Renal cortical epithelial cell (primary cell): ENCODE measurements at places on chromosomes 12 and 14.
A peak's percentile ranks its signal among the peaks of the same experiment; 100 is the strongest.

DNA sequence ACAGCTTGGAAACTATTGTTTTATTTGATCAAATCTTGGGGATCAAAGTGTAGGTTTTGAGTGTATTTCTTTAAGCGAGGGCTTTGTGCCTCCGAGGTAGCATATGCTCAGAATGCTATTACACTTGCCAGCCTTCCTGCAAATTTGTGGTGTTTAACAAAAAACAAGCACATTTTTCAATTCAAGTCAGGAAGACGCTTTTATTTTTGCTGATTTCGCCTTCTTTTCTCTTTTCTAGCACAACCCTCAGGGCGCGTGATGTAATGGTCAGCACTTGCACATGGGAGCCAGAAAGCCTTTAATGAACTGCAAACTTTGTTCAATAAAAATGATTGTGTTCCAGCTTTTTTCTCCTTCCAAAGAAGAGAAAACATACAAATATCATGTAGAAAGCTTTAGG, 466.5 kb downstream of the PRKD1 start:
- DNase-seq: no peak

- DNase-seq: peak; percentile 58
These were observed 19.6 kb upstream of the TMEM106C start for GRCh38 chr12:47943623-47944340.

- DNase-seq: no peak
These were observed 4.4 kb upstream of the MAX start for GRCh38 chr14:65106736-65107135.

DNA sequence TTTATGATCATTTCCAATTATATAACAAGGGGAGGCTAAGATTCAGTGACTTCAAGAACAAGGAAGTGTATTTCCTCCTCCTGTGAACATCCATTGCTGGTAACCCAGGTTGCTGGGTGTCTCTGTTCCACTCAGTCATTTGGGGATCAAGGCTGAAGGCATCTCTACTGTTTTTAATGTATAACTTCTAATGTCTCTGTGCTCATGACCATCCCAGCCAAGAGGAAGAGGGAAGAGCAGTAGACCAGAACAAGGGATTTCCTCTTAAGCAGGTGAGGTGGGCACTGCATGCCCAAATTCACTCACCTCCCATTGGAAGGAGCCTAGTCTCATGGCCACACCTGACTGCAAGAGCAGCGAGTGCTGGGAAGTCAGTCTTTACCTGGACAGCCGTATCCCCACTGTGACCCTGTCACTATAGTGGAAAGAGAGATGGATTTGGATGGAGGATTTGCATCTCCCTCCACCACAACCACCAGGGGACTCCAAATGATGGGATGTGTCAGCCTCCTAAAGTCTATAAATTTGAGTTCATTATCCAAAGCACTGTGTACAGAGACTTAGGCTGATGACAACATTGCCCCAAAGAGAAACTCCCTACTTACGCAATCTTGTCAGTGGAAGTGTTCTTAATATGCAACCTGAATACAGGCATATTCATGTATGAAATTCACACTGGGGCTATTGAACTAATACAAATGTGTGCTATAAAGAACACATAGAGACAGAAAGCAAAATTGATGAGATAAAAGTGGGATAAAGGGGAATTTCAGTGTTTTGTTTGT, 368.7 kb downstream of the TMEM132D start:
- no peak for DNase-seq

GRCh38 chr14:89841851-89842250, 112.7 kb downstream of the EFCAB11 start:
- no peak for DNase-seq

GRCh38 chr12:89306827-89307473, 45.4 kb downstream of the DUSP6 start:
- DNase-seq: no peak

GRCh38 chr12:13233830-13234641, 37.5 kb downstream of the EMP1 start:
- DNase-seq: peak; percentile 61

DNA sequence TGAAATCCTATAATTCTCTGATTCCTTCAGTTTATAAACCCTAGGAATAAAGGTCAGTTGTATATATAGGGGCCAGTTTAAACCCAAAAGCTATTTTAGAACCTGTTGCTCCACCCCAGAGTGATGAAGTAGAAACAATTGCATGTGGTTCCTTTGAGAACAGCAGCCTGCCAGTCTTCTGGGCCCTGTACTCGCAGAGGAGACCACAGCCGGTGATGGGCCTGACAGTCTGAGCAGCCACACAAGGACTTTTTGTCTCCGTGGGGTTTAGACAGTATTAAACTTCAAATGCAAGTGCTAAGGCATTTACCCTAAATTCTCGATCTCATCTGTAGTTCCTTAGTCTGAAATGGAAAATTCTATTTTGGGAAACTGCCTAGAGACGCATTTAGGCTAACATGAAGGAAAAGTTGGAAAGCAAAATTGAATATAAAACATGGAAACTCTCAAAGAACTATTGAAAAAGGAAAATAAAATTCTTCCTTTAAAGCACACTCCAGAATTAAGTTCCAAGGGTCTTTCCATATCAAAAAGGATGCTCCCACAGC, 80.6 kb downstream of the PRICKLE1 start:
- no peak for DNase-seq
